ENCODE measurements at places on chromosomes 2 and 18. TPM values are rescaled to one million over a fixed set of nuclear protein-coding genes. Genes with fewer than 3 reads are reported as not detected.

DNA sequence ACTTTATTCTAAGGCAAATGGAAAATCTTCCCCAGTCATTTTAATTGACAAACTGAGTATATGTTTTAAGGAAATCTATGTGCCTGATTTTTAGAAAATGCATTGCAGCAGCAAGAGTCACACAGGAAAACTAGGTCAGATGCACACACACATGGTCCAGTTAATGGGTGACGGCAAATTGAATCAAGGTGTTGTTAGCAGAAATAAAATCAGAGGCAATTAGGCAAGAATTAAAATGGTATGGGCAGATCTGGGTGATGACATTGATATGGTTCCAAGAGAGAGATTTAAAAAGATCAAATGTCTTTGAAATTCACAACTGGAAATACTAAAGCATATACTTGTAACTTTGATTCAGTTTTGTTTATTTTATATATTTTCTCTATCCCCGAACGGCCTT is 174.2 kb upstream of the CDH19 start:
- no peak for DNase-seq

DNA sequence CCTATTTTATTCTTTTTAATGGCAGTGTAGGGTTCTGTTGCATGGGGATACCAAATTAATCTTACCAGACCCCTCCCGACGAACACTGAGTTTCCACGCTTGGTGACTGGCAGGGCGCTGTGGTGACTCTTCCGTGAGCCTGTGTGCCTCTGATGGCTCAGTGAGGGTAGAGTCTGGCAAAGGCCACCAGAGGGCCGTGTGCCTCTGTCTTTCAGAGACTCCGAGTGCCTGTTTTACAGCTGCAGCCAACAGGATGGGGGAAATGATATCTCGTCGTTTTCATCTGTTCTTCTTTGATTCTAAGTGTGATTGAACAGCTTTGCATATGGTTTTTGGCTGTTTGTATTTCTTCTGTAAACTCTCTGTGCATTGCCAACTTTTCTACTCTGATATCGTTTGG is 99.8 kb downstream of the ZNF236 start:
- DNase-seq, result peak; percentile 46

The FKBP1B gene
- 3.5 TPM for total RNA-seq

DNA sequence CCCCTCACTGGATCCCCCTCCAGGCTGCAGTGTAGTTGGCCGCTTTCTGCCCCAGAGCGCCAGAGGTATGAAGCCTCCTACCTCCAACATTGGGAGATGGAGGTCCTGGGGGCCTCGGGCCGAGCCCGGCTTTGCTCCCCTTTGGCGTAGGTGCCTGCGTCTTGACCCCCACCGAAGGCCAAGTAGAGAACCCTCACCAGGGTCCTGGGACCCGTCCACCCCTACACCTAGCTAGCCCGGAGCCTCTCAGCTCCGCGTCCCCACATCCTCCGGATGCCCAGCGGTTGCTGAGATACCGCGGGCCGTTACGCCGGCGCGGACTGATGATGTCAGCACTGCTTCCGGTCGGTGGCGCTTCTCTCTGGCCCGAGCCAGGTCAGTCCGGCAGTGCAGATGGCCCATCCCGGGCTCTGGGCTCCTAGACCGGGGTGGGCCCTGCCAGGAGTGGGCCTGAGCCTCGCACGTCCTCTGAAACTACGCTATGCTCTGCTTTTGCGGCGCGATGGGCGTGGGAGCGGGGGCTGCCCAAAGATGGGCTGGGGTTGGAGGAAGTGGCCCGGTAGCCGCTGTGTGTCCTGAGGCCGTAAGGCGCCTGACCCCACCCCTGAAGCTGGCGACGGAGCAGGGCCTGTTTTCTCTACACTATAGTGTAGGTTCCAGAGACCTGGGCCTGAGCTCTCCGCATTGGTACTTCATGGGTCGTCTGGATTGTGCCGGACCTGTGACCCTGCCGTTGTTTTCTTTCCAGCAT is at the start of the genes GLB1L and STK16:
Gene GLB1L, minus strand, starts transcription at position 297 of the 751 bp plus-strand sequence. CDS start 1,871 bp downstream, outside the sequence.
Gene STK16, plus strand, starts transcription at position 332 of the 751 bp plus-strand sequence. CDS start 521 bp downstream, outside the sequence.
- DNase-seq, result peak; percentile 93

The ST8SIA3 gene
- total RNA-seq, result 0.08 TPM

The MAP3K19 gene
- not detected for total RNA-seq

- DNase-seq, result peak; percentile 81
Observed at GRCh38 chr18:6729247-6730091, at the start of gene ARHGAP28. ARHGAP28 (plus strand) TSS chr18:6729716; CDS start chr18:6729822, 106 bp downstream.

DNA sequence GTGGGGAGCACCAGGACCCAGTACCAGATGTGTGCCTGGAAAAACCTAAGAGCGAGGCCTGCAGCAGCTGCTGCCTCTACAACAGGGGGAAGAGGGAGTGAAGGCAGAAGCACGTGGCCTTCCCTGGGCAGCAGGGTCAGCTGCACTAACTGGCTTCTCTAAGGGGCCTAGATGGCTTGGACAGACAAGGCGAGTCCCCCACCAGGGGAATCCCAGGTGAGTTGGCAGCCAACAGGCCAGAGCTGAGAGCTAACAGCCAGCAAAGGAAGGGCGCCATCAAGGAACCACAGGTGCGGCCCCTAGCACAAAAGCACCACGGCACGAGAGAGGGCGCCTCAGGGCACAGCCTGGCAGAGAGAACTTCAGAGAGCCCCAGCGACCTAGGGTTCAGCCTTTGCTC is 19.8 kb upstream of the MAL start:
- DNase-seq, result no peak

The KLF7 gene
- 38.5 TPM for total RNA-seq

DNA sequence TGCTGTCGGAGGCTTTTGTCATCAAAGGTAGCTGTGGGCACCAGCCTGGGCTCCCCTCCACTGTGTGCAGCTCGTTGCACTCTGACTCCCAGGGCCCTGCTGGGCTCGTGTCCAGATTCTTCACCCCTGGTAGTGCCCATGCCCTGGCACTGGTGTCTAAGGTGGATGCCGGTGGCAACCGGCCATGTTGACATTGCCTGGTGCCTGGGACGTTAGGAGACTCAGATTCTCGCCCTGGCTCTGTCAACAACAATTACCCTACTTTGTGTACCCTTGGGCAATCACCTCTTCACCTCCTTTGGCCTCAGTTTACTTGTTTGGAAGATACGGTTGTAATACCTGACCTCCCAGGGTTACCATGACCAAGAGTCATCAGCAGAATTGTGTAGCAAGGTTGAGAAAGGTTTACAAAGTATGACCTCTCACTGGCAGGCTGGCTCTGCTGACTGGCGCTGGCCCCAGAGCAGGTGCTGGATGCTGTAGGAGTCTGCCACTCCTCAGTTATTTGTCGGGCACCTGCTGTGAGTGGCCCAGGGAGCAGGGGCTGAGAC is 41.5 kb upstream of the MCFD2 start:
- no peak for DNase-seq

GRCh38 chr2:48122166-48122565 is 215.9 kb upstream of the FBXO11 start:
- no peak for DNase-seq

All from fibroblast of the aortic adventitia (primary cell).